ENCODE measurements at places on chromosomes 12 and 14.

DNA sequence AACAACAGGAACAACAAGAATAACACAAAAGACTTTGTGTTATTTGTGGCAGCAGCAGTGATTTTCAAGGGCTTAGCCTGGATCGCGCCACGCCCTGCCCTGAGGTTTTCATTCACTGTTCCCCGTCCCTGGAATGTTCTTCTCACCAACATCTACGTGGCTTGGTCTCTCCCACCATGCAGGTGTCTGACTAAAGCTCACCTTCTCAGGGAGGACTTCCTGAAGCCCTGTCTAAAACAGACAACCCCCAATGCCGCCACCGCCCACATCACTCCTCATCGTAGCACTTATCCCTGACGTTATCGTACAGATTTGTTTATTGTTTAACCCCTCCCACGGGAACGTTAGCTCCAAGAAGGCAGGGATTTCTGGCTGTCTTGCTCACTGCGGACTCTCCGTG, 40.4 kb downstream of the P2RX4 start:
- no peak for DNase-seq

GRCh38 chr12:64457032-64457431, 5.1 kb downstream of the TBK1 start:
- DNase-seq = no peak

DNA sequence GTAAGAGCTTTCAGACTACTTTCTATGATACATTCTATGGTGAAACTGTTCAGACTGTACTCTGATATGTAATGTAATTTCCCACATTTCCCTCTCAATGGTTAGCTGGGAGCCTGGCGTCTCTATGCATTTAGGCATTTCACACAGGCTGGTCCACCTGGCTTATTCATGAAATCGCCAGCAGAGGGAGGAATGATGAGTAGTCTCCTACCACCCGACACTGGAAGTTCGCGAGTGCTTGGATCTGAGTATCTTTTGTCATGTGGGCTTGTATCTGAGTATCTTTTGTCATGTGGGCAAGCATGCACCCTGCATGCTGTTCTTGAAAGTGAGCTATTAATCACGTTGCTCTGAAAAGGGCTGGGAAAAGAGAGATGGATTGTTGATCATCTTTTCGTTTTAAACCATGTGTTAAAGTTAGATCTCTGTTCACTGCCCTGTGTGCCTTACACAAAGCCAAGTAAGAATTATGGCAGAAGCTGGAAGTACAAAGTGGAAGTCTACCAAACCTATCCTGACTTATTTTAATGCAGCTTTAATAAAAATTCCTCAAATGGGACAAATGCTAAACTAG, 235.0 kb downstream of the ATP23 start:
- DNase-seq = no peak

DNA sequence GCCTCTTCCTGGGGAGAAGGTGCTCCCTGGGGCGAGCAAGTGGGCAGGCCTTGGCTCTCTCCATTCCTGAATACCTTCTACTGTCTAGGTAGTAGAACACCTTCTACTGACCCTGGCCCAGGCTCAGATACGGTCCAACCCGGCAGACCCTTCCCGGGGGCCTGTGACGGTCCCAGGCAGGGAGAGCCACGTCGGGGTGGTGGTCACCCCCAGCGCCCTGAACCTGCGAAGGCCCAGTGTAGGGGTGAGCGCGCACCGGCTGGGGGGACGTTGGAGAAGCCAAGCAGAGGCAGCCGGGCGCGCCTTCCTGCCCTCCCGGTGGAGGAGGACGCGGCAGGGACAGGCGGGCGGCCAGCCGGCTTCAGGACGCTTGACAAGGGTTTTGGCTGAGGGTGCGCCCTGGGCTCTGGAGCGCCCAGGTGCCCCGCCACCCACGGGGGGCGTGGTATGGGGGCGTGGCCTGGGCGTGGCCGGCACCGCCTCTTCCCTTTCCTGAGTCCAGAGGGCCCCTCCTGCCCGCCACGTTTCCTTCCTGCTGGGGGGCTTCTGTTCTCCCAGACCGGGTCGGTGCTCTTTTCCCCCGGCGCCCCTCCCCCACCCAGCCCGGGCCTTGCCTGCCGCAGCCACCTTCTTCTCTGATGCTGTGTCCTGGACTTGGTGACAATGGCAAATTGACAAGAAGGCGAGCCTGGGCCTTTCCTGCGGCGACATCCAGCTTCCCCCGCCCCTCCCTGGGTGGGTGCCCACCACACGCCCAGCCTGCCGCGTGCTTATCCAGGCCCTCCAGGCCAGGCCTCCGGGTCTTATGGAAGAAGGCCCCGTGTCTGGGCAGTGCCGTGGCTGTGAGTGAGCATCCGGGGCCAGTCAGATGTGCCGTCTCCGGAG, 24.5 kb upstream of the PPP1R13B start:
- DNase-seq = peak; percentile 93

- no peak for DNase-seq
These were observed 35.8 kb upstream of the FBXO33 start for GRCh38 chr14:39467889-39468524.

- DNase-seq = no peak
These were observed 4.5 kb downstream of the MYO1H start for GRCh38 chr12:109352184-109352583.

DNA sequence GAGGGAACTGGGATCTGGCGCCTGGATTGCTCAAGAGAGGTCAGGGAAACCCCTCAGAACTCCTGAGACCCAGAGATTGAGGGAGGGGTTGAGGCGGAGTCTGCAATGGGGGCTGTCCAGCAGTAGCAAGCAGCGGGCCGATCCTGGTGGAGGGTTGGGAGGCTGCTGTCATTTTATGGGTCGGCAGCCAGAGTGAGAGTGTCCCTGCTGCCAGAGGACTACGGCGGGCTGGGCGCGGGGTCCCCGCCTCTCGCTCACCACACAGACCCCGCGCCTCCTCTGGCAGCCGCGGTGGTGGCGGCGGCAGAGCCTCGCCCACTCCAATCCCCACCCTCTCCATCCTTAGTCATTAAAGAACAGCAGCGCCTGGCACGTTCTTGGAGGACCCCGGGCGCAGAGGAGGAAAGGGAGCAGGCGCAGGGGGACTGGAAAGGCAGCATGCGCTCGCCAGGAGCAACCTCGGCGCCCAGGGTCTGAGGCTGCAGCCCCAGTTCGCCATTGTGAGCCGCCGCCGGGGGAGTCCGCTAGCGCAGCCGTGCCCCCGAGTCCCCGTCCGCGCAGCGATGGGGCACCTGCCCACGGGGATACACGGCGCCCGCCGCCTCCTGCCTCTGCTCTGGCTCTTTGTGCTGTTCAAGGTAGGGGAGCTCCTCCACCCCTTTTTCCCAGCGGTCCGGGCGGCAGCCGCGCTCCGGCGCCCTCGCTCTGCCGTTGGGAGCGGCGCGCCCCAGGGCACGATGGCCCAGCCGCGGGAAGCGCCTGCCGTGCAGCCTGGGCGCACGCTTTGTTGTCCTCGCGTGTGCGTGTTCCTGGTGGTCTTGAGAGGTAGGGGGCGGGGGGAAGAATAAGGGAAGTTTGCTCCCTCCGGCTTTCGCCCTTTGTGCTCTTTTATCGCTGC, at the start of gene PTPRO:
Gene PTPRO (plus strand): TSS at position 345 of the 898 bp plus-strand sequence.
- no peak for DNase-seq

- DNase-seq = no peak
These were observed 449.1 kb upstream of the SOX5 start for GRCh38 chr12:24398605-24399004.

DNA sequence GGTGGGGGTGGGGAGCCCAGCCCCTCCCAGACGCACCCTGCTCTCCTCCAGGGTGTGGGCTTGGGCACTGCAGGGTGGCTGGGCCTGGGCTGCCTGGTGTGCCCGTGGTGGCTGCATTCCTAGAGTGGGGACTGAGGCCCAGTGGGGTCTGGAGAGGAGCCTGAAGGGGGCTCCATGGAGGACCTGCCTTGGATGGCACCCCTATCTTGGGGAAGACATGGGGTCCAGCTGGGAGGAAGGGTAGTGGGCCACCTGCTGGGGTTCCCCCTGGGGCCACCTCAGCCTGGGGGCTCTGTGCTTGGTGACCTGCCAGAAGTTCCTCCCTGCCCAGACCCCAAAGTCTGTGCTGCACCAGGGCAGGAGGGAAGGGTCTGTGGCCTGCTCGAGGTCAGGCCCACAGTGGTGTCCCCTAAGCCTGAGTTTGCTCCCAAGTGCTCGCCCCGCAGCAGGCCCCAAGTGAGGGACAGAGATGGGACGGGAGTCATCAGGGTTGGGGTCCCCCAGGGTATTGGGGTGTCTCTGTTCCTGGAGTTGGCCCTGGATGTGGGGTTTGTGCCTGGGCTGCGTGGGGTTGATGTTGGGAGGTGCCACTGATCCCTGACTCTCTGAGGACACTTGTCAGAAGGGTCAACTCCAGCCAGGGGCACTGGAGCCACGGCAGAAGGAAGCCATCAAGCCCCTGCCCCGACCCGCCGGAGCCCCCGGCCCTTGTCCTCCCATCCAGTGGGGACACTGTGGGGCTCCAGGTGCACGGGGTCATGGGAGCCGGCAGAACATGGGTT, 382.9 kb downstream of the TMEM121 start:
- DNase-seq = no peak

DNA sequence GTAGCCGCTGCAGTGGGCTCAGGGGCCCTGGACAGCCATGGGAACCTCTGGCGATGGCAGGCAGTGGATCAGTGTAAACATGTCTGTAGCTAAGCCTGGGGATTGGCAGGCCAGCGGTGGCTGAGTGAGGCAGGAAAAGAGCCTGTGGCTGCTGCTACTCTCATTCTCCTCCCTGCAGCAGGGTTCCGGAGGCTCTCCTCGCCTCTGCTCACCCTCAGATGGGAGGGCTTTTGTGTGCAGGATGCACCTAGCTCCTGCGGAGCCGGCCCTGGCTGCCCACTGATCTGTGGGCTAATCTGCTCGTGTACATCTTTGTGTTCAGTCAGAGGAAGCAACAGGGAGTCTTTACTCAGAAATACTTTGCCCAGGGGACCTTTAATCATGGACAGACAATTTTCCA, 59.5 kb downstream of the GALNT8 start:
- DNase-seq = no peak

DNA sequence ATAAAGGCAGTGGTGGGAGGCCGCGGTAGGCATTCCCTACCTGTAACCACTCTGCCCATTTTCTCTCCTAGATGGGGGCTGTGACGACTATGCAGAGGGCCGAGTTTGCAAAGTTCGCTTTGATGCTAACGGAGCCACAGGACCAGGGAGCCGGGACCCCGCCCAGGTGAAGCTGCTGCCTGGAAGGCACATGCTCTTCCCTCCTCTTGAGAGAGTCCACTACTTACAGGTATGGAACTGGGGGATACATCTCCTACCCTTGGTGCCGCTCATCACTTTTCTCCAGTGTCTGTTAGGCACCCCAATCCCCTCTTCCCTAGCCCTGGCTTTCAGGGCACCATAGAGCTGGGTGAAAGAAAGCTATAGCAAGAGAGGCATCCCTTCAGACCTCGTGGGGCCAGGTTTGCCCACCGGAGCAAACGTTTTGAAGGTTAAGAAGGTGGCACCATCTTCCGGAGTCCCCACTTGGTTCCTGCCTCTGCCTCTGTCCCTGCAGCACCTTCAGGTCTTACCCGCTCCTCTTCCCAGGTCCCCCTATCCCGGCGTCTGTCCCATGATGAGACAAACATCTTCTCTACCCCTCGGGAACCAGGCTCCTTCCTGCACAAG, 2.0 kb upstream of the P3H3 start:
- DNase-seq = no peak

DNA sequence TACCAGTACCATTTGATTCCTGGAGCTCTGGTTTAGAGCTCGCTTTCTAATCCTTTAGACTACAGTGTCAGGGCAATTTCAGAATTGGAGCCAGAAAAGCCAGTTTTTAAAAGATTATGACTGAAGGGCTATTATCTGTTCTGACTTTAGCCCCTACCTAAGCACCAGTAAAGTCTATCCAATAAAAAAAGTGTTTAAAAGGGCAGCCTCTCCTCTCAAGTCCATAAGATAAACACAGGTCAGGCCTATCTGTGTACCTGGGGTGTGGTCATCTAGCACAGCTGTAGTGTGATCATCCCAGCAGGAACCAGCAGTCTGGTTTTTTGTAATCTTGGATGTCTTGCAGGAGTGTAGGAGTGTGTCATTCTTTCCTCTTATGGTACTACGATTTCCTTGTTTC, 6.6 kb downstream of the APPL2 start:
- no peak for DNase-seq

DNA sequence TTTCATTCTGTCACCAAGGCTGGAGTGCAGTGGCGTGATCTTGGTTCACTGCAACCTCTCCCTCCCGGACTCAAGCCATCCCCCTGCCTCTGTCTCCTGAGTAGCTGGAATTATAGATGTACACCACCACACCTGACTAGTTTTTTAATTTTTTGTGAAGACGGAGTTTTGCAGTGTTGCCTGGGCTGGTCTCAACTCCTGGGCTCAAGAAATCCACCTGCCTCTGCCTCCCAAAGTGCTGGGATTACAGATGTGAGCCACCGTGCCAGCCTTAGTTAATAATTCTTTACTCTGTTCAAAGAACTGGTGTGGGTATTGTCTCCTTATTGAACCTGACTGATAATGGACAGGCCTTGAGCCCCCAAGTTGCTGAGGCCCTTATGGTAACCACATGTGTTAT, 10.4 kb upstream of the KRT7 start:
- no peak for DNase-seq

GRCh38 chr12:124660851-124661250, 93.4 kb upstream of the NCOR2 start:
- DNase-seq = no peak

DNA sequence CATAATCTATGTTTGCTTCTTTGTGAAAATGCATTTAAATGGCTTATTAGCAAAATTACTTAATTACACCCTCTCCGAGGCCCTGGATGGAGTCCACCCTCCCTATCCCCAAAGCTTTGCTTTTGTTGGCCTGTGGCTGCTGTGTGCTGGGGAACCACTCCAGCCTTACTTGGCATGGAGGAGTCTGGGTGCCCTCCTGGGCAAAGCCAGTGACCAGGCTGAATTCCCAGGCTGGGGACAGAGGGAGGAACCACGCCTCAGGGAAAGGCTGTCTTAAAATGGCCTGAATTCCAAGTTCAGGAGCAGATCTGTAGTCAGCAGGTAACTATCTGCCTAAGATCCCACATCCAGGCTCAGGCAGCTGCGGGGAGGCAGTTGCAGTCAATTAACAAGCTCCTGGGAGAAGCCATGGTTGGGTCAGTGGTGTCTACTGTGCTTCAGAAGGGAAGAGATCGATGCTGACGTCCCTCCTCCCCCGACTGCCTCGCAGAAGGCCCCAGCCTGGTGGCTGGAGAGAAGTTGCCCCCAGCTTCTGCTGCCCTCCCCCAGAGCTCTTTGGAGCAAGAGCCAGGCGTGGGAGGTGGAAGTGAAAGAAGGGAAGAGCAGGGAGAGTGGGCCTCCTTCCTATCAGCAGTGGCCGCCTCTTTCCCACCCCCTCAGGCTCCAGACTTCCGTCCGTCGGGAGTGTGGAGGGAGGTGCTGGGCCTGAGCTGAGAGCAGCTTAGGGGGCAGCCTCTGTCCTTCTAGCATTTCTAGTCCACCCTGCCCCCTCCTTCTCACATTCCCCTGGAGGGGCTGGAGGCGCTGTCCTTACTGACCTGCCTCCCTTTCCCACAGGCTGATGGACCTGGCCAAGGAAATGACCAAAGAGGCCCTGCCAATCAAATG, 11.3 kb downstream of the VASH1 start:
- no peak for DNase-seq

- peak; percentile 37 for DNase-seq
These were observed 128.4 kb downstream of the DAD1 start for GRCh38 chr14:22460461-22461195.

DNA sequence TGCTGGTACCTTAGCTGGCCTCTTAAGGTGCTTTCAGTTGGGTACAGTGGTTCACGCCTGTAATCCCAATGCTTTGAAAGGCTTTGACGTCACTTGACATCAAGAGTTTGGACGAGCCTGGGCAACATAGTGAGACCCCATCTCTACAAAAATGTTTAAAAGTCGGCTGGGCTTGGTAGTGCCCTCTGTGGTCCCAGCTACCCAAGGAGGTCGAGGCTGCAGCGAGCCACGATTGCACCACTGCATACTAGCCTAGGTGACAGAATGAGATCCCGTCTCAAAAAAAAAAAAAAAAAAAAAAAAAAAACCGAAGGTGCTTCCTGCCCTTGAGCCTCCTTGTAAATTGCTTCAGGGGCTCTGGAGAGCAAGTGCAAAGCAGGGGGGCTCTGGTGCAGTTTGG, 50.0 kb downstream of the ACACB start:
- no peak for DNase-seq
